Left ventricle myocardium superior (tissue), 1 donor: ENCODE measurements at places on chromosomes 12 and 14. TPM values are rescaled to one million over a fixed set of nuclear protein-coding genes. Genes with fewer than 3 reads are reported as not detected.

The POTEM gene
- total RNA-seq: not detected

The FGD4 gene
- total RNA-seq: 21.7 TPM

- DNase-seq: no peak
These were observed 32.4 kb downstream of the LTBP2 start for GRCh38 chr14:74579447-74580274.

DNA sequence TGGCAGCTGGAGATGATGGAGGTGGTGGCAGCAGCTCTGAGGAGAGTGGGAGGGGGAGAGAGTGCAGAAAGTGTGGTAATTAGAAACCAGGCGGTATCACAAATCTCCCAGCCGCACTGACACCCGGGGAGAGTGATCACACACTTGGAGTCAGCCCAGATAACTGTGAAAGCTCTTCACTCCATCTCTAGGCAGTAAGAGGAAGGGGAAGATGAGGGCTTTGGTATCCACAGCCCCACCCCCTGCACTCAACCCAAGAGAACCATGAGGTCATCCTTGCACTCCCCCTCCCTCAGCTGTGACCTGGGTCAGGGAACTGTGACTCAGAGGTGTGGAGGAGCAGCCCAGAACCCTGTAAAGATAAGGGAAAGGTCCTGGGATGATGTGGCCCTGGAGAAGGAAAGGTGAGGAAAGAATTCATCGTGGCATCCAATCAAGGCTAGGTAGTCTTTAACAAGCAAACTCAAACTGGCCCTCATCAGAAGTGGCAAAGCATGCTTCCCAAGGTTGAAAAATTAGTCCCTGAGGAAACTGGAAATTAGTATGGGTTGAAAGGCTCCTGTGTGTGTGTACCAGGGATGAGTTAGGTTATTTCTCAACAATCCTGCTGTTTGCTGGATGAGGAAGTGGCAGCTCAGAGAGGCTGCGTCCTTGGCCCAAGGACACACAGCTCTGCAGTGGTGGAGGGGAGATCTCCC, 111.0 kb upstream of the LHX5 start:
- no peak for DNase-seq

GRCh38 chr12:57729321-57729844, 9.2 kb downstream of the AGAP2 start:
- no peak for DNase-seq

- DNase-seq: no peak
These were observed 1.1 kb downstream of the TTC8 start for GRCh38 chr14:88825503-88825902.

DNA sequence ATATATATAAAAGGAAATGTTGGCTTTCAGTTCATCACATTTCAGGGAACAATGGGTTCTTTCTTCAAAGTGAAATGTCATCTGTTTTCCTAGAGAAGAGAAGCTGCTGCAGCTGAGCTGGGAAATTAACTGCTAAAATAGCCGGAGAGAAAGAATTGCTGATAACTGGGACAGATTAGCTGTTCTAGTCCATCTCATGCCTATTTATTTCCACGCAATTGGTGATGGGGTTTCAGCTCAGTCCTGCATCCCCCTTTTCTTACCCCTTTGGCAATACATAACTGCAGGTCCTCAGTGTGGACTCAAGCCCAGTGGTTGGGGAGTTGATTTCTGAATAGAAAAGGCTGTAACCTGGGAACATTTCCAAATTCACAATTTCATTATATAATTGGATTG, 436.9 kb upstream of the TMEM132C start:
- no peak for DNase-seq

DNA sequence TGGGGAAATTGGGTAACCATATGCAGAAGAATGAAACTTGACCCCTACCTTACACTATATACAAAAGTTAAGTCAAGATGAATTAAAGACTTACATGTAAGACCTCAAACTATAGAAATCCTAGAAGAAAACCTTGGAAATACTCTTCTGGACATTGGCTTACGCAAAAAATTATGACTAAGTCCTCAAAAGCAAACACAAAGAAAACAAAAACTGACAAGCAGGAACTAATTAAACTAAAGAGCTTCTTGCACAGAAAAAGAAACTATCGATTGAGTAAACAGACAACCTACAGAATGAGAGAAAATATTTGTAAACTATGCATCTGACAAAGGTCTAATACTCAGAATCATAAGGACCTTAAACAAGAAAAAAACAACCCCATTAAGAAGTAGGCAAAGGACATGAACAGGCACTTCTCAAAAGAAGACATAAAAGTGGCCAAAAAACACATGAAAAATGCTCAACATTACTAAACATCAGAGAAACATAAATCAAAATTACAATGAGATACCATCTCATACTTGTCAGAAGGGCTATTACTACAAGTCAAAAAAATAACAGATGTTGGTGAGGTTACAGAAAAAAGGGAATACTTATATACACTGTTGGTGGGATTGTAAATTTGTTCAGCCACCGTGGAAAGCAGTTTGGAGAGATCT, 37.0 kb upstream of the CFAP54 start:
- no peak for DNase-seq
